Stimulated activated CD8-positive, alpha-beta memory T cell treated with anti-CD3 and anti-CD28 coated beads, Interleukin-4, amount 100 ng/mL, for 24 hours (primary cell): ENCODE measurements at places on chromosomes 7 and 10.
A peak's percentile ranks its signal among the peaks of the same experiment; 100 is the strongest.

GRCh38 chr10:99765672-99766301 is 16.7 kb upstream of the ABCC2 start:
- DNase-seq = no peak

- no peak for DNase-seq
Observed at GRCh38 chr10:86690657-86691084, 22.4 kb downstream of the LDB3 start.

- no peak for DNase-seq
Observed at GRCh38 chr7:142954680-142955268, 7.4 kb downstream of the KEL start.

- DNase-seq = no peak
Observed at GRCh38 chr10:78420946-78421735, 387.5 kb downstream of the RPS24 start.

- DNase-seq = no peak
Observed at GRCh38 chr10:20882091-20882490, 15.0 kb downstream of the NEBL start.

GRCh38 chr7:123041101-123041500 is 45.6 kb upstream of the TAS2R16 start:
- no peak for DNase-seq

DNA sequence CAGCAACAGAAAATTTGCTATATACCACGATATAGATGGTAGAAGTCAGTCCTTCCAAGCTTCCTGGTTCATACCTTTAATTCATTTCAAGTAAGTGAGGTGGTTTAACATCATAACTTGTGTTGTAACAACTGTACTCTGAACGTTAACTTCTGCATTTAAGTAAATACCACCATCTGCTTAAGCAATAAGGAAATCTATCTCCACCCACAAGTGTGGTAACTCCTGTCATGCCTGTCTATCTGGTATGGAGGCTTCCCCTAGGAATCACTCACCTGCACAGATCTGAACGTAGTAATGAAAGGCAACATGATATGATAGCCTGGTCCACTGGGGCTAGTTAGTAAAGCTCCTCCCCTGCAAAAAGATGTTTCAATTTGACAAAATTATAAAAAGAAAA is 2.3 kb downstream of the ERLIN1 start:
- no peak for DNase-seq

DNA sequence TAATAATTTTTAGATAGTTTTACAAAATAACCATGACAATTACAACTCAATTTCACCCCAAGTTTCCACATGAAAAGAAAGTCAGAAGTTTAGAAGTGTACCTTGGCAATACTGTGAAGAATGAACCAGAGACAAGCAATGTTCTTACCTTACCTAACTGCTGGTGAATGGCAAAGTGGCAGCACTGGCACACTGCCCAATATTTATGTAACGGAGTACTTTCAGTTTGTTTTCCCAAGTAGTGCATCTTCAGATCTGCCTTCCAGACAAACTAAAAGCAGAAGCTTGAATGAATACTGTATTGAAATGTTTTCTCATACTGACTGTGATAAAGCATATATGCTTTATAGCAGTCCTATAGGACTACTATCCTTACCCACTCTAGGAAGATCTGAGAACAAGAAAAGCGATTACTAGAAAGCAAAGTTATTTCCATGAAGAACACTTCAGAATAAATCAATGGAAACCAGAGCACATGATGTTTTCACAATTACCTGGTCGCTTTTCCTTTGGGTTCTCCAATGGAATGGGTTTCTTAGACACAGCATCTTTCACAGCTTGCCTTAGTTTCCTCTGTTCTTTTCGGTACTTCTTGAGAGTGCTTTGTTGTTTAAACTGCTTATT is 1.5 kb downstream of the NOC3L start:
- no peak for DNase-seq

GRCh38 chr10:18505456-18506118 is 145.8 kb downstream of the NSUN6 start:
- no peak for DNase-seq

DNA sequence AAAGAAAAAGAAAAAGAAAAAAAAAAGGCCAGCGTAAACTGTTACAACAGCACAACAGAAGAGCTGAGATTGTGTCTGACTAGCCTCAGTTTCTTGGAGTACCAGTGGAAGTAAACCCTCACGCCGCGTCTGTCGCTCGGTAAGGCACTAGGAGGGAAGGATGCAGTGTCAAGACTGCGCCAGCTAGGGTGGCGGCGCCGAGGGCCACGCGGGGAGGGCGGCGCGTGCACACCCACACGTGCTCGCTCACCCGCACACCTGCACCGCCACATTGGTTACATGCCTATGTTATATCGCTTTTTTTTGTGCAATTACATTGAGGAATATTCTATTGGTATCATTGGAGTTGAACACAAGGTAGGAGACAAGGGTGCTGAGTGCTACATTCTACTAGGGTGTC is 48.2 kb downstream of the CLEC2L start:
- DNase-seq = no peak

GRCh38 chr10:14185316-14186045 is 145.2 kb downstream of the FRMD4A start:
- peak; percentile 28 for DNase-seq

DNA sequence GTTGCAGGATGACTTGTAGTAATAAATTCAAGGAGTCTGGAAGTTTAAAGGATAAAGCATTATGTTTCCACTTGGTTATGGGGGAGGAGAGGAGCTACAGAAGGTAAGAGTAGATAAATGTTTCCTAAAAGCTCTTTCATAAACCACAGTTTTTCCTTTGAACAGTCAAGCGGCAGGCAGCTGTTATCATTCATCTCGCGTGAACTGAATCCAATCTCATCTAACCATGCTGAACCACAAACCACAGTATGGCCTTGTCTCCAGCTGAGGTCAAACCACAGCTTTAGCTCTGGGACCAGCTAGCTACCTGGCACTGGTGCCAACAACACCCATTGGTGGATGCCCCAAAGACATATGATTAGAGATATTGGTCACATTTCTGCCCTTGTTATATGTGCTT is 63.3 kb downstream of the NOC3L start:
- DNase-seq = no peak

DNA sequence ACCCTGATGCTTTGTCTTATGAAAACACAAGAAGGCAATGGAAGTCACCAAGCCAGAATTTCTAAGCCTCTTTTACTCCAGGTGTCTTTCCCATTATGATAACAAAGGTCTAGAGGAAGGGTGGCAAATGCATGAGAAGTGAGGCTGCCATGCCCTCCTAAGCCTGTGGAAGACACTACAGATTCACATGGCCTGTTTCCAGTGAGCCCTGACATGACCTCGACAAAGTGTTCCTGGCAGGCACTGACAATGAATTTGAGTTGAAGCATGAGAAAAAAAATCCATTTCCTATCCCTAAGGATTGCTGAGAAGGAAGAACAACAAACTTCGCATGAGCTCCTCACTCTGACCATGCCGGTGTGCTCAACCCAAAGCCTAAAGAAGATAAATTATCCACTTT is 268.0 kb downstream of the HTR7 start:
- DNase-seq = no peak

- DNase-seq = no peak
Observed at GRCh38 chr7:90894122-90894521, 298.0 kb downstream of the CDK14 start.

GRCh38 chr7:78124216-78124615 is 325.6 kb downstream of the PHTF2 start:
- DNase-seq = no peak

DNA sequence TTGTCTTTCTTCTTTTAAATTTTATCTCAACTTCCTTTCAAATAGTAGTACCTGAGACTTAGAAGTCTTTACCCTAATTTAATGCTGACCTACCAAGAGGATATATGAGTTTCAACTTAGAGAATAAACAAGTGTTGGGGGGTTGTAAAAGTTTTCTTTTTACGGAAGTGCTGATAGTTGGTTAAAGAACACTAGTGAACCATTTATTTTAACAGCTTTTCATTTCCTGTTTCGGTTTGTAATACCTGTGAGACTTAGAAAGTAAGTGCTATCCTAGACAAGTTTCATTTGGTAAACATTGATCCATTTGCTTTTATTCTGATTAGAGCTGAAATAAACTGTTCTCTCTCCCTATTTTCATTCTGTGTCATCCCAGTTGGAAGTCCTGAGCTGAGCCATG is 683.1 kb upstream of the SORCS1 start:
- no peak for DNase-seq

- no peak for DNase-seq
Observed at GRCh38 chr7:100588438-100588837, 2.3 kb downstream of the FBXO24 start.

DNA sequence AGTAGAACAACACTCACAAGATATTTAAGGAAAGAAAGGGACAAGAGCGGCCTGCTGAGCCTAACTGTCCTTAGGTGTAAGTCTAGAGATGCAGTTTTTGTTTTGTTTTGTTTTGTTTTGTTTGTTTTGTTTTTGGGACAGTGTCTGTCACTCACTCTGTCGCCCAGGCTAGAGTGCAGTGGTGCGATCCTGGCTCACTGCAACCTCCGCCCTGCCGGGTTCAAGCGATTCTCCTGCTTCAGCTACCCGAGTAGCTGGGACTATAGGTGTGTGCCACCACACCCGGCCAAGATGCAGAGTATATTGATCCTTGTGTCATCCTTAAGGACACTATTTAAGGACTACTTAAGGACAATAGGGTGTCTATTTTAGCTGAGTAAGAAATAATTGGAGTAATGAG is 84.1 kb upstream of the PARD3 start:
- no peak for DNase-seq

DNA sequence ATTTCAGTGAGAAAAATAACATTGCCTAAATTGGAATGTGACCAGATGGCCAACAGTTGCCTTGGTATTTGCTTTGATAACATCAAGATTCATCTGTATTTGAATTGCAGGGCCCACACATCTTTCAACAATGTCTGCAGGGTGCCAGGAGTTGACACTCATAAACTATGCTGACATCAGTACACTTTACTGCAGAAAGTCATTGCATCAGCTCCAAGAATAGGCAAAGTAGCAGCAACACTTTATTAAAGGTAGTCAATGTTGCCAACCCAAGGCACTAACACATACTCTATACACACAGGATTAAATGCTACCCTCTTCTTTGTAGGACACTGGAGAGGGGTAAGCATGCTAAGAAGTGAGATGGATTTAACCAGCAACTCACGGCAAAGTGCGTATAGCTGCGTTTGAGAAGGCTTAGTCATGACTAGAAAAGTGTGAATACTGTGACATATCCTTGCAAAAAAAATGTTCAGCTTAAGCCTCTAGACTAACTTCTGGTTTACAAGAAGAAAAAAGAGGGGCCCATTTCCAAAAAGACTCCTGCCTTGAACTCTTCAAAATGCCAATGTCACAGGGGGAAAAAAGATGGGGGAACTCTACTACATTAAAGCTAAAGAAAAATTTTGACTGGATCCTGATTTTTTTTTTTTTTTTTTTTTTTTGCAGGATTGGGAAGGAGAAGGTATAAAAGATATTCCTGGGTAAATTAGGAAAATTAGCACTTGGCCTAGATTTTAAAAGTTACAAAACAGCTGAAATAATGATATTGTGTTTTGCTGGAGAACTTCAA is 2.2 kb downstream of the BBIP1 start:
- no peak for DNase-seq

DNA sequence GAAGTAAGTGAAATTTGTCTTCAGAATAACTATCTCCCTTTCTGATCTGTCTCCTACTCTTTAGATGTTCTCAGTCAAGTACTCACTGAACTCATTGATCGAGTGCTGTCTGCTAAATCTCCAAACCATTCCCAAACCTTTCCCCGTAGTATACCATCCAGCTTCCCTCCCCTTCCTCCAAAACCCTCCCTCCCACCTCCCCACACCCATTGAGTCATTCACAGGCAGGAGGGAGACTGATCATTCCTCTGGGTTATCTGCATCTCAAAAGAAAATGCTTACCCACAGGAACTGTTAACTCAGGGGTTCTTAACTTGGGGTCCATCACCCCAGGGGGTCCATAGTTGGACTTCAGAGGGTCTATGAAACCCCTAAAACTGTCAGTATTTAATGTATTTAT is 37.4 kb downstream of the GOT1 start:
- DNase-seq = no peak

DNA sequence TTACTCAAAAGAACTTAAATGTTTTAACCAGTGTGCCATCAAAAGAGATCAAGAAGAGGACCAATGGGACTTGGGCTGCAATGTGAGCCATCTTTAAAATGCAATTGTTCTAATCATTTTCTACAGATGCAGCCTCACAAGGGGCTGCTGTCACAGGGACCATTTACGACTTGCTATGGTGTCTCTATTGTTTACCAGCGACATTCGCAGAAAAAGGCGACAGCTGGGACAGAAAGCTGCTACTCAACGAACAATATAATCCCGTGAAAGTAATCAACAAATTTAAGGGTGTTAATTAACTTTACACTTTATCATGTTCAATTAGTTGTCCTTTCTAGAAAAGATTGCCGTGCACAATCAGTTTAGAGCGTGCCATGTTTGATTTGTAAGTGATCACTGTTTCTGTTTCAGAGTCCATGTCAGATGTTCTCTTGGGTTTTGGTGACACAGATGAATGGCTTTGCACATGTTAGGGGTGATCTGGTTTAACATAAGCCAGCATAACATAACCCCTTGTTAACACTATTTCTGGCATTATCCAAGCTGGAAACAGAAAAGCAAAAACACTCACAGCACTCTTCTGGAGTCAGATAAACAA is 110.8 kb downstream of the HIBADH start:
- DNase-seq = no peak

GRCh38 chr10:12531305-12532220 is 182.2 kb downstream of the CAMK1D start:
- DNase-seq = no peak

GRCh38 chr10:13751191-13751764 is 164.5 kb downstream of the PRPF18 start:
- no peak for DNase-seq

DNA sequence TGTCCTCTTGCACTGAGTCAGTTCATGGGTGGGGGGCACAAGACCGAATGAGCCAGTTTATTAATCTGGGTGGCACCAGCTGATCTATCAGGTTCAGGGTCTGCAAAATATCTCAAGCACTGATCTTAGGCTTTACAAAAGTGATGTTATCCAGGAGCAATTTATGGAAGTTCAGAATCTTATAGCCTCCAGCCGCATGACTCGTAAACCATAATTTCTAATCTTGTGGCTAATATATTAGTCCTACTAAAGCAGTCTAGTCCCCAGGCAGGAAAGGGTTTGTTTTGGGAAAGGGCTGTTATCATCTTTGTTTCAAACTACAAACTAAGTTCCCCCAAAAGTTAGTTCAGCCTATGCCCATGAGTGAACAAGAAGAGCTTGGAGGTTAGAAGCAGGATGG is 33.9 kb downstream of the AKR1C8 start:
- no peak for DNase-seq

GRCh38 chr10:24384954-24385353 is 176.0 kb downstream of the KIAA1217 start:
- no peak for DNase-seq
